CD4-positive, alpha-beta memory T cell (primary cell): ENCODE measurements at places on chromosomes 16 and 17. TPM values are rescaled to one million over a fixed set of nuclear protein-coding genes. Genes with fewer than 3 reads are reported as not detected.
A peak's percentile ranks its signal among the peaks of the same experiment; 100 is the strongest.

TMEM92 gene
- not detected for polyA plus RNA-seq

MAP2K4 gene
- polyA plus RNA-seq = 29.4 TPM

SLC5A11 gene
- polyA plus RNA-seq = not detected

SF3B3 gene
- polyA plus RNA-seq = 105 TPM

KRT24 gene
- polyA plus RNA-seq = not detected

NPIPA8 gene
- polyA plus RNA-seq = 3.9 TPM

SCNN1B gene
- polyA plus RNA-seq = not detected

AATF gene
- polyA plus RNA-seq = 52.0 TPM

DNA sequence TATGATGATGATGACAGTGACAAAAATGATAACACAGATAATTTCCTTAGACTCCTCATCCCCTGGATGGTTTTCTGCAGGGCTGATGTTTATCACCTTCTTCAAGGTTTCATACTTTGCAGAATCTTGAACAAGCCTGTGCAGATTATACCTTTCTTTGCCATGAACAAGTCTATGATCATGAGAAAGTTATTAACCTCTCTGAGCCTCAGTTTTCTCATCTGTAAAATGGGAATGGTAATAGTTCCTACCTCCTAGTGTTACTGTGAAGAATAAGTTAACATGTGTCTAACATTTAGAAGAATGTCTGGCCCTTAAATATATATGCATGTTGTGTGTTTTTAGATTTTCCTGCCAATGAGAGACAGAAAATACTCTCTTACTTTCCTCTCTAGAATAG is 321.8 kb downstream of the SNX29 start:
- H3K27me3 ChIP-seq = no peaks in the 10 kb centered on the region
- no peak overlapping the region for H3K27ac ChIP-seq
- H3K4me3 ChIP-seq = no peak overlapping the region
- H3K36me3 ChIP-seq = no peaks in the 10 kb centered on the region
- DNase-seq = no peak

GRCh38 chr17:65366102-65366844 is 195.2 kb downstream of the AXIN2 start:
- no peaks in the 10 kb centered on the region for H3K4me1 ChIP-seq
- no peak for DNase-seq
- no peaks in the 10 kb centered on the region for H3K36me3 ChIP-seq
- no peak overlapping the region for H3K27ac ChIP-seq
- no peaks in the 10 kb centered on the region for H3K27me3 ChIP-seq

- no peak overlapping the region for H3K4me3 ChIP-seq
- peaks cover 18% of the 10 kb centered on the region for H3K4me1 ChIP-seq
- no peaks in the 10 kb centered on the region for H3K27me3 ChIP-seq
- H3K27ac ChIP-seq = no peak overlapping the region
These were observed 141.0 kb downstream of the STX8 start for GRCh38 chr17:9434642-9435057.

GRCh38 chr16:13988038-13988437 is 68.1 kb downstream of the ERCC4 start:
- H3K4me1 ChIP-seq = no peaks in the 10 kb centered on the region
- peaks cover 3% of the 10 kb centered on the region for H3K27me3 ChIP-seq
- H3K36me3 ChIP-seq = no peaks in the 10 kb centered on the region
- DNase-seq = no peak

DNA sequence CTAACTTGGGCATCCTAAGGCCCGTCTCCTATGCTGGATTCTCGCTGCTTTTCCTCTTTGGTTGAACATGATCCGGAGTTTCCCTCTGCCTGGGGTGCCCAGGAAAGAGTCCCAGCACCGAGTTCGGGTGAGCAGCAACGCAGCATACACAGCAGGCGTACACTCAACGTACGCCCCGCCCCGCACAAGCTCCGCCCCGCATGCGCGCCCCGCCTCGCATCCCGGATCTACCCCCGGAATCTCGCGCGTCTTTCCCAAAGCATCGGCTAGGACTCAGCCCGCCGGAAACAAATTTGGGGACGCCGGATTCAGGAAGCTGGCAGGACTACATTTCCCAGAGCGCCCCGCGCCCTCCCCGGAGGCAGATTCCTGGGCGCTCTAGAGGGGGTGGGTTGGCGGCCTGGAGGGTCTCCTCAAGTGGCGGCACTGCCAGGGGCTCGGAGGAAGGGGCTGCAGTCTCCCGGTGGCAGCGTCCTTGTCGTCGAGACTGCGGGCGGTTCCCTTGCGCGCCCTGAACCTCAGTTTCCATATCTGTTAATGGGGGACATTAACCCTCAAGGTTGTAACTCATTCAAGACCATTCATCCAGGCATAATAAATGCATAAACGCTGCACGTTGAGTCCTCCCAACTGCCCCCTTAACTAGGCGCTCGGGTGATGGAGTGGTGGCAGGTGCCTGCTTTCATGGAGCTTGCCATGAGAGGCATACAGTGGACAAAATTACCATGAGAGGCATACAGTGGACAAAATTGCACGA is 1.8 kb upstream of the ZNF500 start:
- peak overlapping the region; percentile 59 for H3K27ac ChIP-seq
- peaks cover 32% of the 10 kb centered on the region for H3K4me1 ChIP-seq
- no peaks in the 10 kb centered on the region for H3K27me3 ChIP-seq
- peaks cover 3% of the 10 kb centered on the region for H3K36me3 ChIP-seq
- peak; percentile 75 for DNase-seq

DNA sequence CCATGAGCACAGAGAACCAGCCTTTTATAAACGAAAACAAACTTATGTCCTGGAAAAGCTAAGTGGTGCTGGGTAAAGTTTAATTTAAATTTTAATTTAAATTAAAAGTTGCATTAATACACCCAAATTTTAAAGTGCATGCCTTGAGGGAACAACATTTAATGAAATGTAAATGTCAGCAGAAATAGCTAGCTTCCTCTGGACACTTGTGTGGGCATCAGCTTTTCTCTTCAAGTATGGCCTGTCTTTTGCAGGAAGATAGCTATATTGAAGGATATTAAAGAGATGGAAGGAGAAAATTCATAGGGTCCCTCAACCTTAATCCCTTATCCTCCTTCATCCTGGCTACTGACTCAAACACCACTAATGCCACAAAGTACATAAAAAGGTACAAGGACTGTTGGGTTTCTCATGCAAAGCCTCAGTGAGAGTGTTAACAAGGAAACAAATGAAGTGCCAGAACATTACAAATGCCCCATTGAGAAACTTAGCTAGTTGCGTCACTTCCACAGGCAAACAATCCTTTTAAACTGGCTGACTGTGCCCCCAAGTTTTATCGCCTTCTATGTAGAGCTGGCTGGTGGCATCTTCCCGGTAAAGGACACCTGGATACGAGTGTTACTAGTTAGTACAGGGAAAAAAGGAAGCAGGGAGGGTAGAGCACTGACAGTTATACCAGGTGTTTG is 14.1 kb downstream of the PHF12 start:
- H3K4me3 ChIP-seq = no peak overlapping the region
- no peak for DNase-seq
- no peaks in the 10 kb centered on the region for H3K27me3 ChIP-seq
- peaks cover 5% of the 10 kb centered on the region for H3K36me3 ChIP-seq

- H3K27ac ChIP-seq = no peak overlapping the region
- no peaks in the 10 kb centered on the region for H3K4me1 ChIP-seq
- DNase-seq = no peak
- H3K36me3 ChIP-seq = no peaks in the 10 kb centered on the region
- H3K4me3 ChIP-seq = no peak overlapping the region
These were observed 80.0 kb downstream of the NTN1 start for GRCh38 chr17:9101356-9101755.

- no peak overlapping the region for H3K4me3 ChIP-seq
- no peak overlapping the region for H3K27ac ChIP-seq
- DNase-seq = no peak
These were observed 32.5 kb downstream of the WIPF2 start for GRCh38 chr17:40251576-40251975.

- H3K4me1 ChIP-seq = no peaks in the 10 kb centered on the region
- no peak overlapping the region for H3K27ac ChIP-seq
- no peaks in the 10 kb centered on the region for H3K36me3 ChIP-seq
These were observed 70.0 kb upstream of the PMFBP1 start for GRCh38 chr16:72241930-72242329.
